ENCODE measurements at places on chromosomes 1 and 21.

DNA sequence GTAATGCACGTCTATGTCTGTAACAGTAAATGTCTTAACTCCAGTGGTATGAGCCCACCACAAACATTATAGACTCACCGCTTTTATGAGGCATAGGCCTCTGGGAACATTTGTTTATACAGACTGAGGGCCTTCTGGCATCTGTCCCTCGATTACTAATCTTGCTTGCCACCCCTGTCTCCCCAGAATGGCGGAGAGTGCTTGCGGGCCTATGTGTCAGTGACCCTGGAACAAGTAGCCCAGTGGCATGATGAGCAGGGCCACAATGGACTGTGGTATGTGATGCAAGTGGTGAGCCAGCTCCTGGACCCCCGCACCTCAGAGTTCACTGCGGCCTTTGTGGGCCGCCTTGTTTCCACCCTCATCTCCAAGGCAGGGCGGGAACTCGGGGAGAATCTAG is 18.3 kb upstream of the SHISA4 start:
- DNase-seq: peak; percentile 81

GRCh38 chr21:39326607-39327307 is 13.3 kb upstream of the BRWD1 start:
- DNase-seq: no peak

DNA sequence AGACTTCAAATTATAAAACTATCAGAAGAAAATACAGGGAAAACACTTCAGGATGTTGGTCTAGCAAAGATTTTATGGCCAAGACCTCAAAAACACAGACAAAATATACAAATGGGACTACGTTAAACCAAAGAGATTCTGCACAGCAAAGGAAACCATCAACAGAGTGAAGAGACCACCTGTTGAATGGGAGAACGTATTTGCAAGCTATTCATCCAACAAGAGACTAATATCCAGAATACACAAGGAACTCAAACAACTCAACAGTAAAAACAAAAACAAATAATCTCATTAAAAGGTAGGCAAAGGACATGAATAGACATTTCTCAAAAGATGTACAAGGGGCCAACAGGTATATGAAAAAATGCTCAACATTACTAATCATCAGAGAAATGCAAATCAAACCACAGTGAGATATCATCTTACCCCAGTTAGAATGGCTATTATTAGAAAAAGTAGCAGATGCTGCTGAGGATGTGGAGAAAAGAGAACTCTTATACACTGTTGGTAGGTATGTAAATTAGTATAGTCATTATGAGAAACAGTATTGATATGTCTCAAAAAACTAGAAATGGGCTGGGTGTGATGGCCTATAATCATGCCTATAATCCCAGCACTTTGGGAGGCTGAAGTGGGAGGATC is 112.6 kb downstream of the LRIG2 start:
- DNase-seq: no peak

DNA sequence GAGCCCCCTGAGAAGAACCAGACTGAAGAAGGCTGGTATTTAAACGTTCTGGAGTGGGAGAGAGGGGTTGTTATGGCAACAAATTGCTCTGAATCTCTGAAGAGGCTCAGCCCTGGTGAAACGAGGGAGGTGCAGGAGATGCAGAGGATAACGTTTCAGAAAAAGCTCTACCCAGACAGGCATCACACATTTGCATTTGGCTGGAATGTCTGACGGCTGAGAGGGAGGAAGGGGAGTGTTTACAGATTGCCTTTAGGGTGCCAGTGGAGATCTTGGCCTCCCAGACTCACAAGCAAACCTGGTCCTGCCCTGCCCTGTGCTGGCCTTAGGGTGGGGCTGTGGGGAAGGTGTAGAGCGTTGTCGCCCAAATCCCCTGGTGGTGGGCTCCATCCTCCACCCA is 169.0 kb upstream of the AJAP1 start:
- DNase-seq: no peak

DNA sequence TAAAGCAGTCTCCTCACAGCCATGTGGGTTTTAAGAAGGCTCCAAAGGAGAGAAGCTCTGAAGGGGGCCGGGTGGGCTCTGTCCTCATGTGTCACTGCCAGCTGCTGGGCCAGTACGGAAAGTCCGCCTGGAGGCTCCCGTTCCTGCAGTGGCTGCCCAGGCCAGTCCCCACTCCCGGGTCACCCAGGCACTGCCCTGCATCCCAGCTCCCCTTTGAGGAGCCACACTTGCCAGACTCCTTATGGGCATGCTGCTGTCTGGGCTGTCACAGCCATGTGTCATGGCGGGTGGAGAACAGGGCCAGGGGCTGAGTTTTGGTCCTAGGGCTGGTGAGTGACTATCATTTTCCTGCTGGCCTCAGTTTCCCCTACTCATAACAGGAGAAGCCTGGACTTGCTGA is 79.4 kb upstream of the ACTRT2 start:
- no peak for DNase-seq

DNA sequence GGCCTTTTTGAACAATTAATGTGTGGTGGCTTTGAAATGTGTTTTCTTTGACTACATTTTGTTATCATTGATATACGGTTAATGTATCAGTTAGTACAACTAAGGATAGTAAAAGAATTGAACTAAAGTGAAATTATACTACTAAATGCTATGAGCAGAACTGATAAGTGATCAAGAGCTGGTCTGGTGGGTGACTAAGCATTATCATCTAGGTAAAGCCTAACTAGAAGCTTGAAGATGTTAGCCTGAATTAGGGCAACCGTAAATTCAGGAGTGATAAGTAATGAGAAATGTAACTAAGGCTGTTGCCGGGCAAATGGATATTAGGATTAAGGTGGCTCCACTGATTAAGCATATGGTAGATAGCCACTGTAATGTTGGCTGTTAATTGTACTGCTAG is 16.0 kb upstream of the GCLM start:
- no peak for DNase-seq

DNA sequence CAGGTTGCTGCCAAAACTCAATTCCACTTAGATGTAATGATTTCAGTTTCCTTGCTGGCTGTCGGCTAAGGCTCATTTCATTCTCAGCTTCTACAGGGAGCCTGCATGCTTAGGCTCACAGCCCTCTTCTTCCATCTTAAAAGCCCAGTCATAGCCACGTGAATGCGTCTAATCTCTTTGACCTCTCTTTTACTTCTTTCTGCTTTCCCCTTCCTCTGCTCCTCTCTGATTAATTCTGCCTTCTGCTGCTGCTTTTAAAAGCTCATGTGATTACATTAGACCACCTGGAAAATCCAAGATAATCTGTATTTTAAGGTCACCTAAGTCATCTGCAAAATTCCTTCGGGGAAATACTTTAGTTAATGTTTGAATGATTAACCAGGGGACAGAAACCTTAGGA is 812.8 kb upstream of the BRINP3 start:
- no peak for DNase-seq

DNA sequence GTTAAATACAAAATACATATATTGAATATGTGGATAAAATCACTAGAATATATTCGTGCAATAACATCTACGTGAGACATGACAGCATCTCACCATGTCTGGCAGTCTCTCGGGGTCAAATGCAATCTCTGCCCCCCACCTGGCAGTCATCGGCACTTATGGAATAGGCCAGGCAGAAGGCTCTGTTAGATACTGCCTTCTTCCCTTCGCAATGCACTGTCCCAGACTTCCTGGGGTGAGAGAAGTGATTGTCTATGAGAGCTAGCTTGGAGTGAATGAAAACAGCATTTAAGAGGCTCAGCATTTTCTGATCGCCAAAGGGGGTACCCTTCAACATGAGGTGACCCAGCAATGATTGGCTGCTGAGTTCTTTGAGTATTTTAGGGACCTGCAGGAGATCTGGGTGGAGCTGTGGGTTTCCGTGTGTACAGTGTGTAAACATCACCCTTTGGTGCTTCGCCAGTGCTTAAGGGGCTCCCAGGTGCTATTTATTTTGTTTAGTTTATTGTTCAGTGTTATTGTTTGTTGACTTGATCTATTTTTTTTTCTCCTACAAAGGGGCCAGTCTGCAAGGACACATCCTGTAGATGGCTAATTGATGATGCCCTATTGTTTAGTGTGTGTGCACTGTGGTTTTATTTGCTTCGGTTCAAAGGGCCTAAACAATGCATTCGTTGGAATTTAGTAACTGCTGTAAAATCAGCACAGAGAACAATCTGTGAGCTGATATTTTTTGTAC is 10.2 kb downstream of the ERG start:
- DNase-seq: no peak

All from EH (cell line).